NCI-H510A (cell line): ENCODE measurements at places on chromosomes 4 and X.

- DNase-seq, result no peak
These were observed 426 bp downstream of the SLBP start for GRCh38 chr4:1711571-1712215.

GRCh38 chr4:8653326-8654000, 60.9 kb downstream of the CPZ start:
- no peak for DNase-seq

GRCh38 chr4:145623831-145624230, 4.6 kb downstream of the MMAA start:
- no peak for DNase-seq

DNA sequence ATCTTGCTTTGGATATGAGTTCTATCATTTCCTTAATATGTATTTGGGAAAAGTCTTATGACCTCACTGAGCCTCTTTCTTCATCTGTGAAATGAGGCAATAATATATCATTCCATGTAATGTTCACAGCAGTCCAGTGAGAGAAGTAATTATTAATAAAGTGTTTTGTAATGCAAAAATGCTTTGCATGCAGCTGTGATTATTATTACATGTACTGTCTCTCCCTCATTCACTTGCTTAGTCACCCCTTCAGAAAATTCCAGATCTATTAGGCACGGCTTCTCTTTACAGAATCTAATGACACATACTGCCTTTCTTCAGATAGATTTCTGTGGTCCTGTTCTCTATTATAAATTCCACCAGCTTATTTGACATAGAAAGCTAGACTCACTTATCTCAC, 53.5 kb upstream of the FGF13 start:
- DNase-seq, result no peak

DNA sequence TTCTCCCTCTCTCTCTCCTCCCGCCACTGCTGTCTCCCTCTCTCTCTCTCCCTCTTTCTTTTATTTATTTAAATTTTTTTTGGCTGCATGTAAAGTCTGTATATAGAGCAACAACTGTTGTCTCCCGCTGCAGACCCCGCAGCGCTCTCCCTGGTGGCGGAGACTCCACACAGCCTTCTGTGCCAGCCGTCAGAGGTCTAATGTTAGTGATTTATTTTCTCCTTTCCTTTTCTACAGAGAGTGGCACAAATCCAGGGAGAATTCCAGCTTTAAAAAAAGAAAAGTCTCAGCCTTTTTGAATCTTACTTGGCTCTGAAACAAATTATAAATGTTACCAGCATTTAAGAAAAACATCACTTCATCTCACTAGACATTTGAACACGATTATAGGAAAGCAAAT, 106.2 kb downstream of the FAM9B start:
- no peak for DNase-seq

DNA sequence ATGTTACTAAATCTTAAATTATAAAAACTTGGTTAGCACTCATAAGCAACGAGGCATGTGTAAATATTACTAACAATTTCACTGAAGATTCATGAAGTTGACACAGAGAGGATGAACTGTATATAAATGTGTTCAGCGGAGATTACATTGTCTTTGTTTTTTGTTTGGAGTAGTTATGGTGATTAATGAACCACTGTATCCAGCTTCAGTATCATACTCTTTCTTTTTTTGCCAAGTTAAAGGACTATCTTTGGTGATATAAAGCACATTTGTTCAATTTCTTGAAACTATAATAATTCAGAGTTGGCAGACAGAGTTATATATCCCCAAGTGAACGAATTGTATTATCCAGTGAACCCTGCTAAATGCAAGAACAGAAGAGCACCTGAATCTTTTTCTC, 497.6 kb downstream of the CCSER1 start:
- DNase-seq, result no peak

DNA sequence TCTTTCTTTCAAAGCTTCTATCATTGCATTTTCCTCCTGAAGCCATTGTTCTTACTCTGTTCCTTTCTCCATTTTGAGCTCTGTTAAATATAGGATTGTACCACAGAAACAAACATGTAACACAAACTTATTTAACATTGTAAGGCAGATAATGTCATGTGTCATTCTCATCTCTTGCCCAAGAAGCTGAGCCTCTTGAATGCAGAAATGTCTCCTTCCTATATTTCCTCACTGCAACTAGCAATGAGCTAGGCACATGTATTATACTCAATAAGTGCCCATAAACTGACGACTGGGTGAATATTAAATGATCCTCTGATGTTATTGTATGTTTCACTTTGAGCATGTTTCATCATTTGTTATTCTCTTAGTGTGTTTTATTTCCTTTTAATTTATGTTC, 56.7 kb upstream of the SLC7A11 start:
- no peak for DNase-seq

GRCh38 chrX:108426262-108426661, 12.0 kb downstream of the COL4A6 start:
- no peak for DNase-seq

DNA sequence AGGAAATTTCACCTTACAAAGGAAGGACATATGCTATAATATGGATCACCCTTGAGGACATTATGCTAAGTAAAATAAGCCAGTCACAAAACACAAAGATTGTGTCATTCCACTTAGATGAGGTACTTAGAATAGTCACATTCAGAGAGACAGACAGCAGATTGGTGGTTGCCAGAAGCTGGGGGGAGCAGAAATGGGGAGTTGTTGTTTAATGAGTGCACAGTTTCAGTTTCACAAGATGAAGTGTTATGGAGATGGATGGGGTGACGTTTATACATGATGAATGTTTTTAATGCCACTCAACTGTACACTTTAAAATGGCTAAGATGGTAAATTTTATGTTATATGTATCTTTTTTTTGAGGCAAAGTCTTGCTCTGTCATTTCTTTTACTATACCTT, 14.8 kb upstream of the SPON2 start:
- no peak for DNase-seq

GRCh38 chr4:75564023-75564422, 8.2 kb downstream of the ODAPH start:
- no peak for DNase-seq

GRCh38 chrX:9729171-9729885, 36.3 kb downstream of the GPR143 start:
- no peak for DNase-seq

- DNase-seq, result no peak
These were observed 372.9 kb upstream of the TENM3 start for GRCh38 chr4:181870326-181870725.

DNA sequence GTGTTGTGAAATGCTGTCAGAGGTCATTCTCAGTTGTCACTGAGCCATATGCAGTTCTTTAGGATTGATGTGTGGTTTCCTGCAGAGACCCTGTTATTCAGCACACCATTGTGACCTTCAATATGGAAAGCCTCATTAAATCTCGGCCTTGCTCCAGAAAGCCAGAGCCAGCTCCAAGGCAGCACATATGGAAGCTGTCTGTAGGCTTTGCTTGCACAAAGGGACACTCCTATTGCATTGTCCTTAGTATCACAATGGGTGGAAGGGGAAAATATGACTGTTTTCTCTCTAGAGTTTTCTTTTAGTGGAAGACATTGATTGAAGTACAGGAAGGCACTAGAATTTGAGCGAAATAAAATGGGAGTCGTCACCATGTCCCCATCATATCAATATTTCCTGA, 179.0 kb downstream of the CEP135 start:
- no peak for DNase-seq

- no peak for DNase-seq
These were observed 56.6 kb downstream of the LARP7 start for GRCh38 chr4:112693507-112693906.

- DNase-seq, result no peak
These were observed 1470.8 kb upstream of the ADGRL3 start for GRCh38 chr4:59729321-59729720.

- peak; percentile 6 for DNase-seq
These were observed 802.0 kb downstream of the RPA4 start for GRCh38 chrX:97685753-97686152.

DNA sequence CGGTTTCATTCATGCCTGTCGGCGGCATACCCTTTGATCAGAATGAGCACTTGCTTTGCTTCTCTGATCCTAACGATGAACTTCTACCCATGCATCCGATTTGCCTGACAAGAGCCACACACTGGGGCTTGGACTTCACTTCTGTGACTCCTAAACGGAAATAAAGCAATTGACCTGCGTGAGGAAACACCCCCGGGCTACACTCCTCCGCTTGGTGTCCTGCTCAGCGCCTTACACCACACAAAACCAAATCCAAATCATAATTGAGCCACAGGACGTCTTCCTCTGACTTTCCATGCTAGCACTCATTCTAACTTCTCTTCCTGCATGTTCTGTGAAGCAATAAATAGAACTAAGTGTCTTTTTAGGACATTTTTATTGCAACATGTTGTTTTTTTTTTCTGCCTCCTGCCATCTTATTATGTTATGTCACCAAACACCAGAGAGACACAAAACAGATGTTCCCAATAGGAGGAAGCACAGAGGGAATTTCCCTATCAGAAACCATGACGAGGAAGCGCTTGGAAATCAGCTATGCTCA, 110.8 kb upstream of the FAM9B start:
- no peak for DNase-seq

- no peak for DNase-seq
These were observed 6.0 kb upstream of the HPGDS start for GRCh38 chr4:94348666-94349065.

DNA sequence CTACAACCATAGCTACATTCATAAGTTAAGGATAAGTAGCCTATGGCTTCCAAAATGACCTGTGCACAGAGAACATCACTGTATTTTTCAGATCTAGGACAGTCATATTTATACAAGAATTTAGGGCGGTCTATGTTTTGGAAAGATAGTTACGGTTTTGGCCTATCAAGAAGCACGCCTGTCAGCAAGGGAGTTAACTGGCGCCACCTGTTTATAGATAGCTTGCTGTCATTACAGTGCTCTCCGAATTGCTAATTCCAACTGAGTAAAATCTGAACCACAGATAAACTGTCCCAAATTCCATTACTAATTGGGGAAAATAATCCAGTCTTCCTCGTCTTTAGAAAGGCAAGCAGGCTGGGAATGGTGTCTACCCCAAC, 646 bp downstream of the ABCB7 start:
- DNase-seq, result no peak

DNA sequence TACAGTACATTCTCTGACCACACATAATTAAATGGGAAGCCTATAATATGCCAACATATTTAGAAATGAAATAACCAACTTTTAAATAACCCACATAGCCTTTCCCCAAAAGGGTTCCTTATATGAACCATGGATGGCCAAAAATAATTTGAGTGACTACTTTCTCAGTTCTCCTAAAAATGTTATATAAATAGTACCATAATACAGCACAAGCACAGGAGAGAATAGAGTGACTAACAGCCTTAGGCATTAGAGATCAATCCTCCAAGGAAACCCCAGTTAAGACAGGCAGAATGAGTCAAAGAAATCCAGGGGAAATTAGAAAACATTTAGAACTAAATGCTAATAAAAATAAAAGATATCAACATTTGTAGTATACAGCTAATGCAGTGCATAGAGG, 50.2 kb downstream of the ANKRD17 start:
- DNase-seq, result no peak

GRCh38 chr4:184444215-184444952, 30.0 kb downstream of the IRF2 start:
- no peak for DNase-seq

DNA sequence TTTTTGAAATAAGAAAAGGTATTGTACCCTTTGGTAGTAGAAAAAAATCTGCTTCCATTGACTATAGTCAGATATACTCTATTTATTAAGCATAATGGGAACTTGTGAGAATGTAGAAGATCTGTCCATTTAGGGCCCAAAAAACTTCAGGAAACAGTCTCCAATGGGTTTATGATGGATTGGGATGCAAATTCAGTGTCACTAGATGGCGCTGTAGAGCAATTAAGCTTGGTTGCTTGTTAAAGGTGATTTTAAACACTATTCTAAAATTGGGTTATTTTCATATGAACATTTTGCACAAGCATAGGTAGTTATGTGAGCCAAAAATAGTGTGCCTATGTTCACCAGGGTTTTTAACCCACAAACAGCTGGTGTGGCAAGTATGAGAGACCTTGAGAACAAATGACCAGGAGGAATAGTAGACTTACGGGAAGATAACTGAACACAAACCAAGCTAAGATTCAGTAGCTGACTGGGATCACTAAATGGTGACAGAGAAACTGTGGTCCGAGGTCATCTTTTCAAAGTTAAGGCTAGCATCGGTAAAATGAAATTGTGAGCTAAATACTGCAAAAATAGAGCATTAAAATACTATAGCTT, 80.3 kb upstream of the LSM6 start:
- peak; percentile 0 for DNase-seq

- no peak for DNase-seq
These were observed 295.9 kb upstream of the CASK start for GRCh38 chrX:42219231-42219630.

GRCh38 chr4:32032136-32032672, 1312.0 kb downstream of the PCDH7 start:
- no peak for DNase-seq

DNA sequence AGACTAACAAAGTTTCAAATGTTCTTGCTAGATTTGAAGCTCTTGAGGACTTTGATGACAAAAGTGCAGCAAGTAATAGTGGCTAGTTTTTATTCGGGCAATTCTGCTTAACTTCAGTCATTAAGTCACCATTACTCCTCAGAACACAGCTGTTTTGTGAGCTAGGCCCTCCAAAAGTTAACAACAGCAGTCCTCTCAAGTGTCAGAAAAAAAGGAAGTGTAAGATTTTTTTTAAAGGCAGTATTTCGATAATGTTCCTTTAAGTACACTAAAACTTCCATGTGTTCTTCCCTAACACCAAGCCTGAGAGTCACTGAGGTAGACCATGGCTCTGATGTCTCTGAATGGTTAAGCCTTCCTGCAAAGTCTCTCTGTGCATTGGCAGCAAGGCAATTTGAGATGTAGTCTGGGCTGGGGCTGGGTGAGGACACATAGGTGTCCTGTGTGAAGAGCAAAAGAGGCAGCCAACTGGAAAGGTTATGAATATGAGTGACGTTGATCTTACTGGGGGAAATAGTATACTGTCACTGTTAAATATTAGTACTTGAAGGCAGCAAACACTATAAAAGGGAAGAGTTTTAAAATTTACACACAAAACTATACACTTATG, 174.0 kb upstream of the MAP3K15 start:
- no peak for DNase-seq

DNA sequence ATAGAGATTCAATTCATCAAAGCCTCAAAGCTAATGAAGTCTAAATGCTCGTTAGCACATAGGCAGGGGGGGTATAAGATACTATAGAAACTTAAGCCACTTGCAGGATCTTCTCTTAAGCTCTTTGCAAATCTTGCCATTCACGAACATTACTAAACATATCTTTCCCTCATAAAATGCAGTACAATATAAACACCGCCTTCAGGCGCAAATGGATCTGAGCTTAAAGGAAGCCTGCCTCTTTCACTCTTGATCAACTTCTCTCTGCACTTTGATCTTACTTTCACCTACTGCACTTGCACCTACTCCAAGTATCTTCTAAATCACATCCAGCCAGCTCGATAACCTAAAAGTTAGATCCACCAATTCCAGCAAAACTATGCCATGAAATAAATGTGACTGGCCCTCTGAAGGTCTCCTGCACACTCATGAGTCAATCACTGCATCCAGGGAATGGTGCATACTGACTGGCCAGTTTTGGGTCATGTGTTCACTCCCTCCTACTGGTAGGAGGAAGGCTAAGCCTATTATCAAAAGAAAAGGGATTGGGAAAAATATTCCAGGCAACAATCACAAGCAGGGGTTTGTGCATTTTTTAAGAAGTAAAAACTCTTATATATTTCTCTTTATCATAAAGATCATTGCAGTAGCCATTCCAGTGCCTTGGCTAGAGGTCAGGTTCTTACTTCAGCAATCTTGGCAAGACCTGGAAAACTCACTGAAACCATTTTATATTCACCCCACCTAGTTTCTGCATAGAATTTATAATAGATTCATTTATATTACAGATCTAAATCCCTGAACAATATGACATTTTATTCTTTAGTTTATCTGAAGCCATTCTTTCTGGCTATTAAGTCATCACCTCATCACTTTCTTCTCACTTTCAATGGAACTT, 222.0 kb downstream of the PPP3CA start:
- no peak for DNase-seq
